HT-29 (cell line): ENCODE measurements at places on chromosomes 12 and 14. TPM values are rescaled to one million over a fixed set of nuclear protein-coding genes. Genes with fewer than 3 reads are reported as not detected.

The SERPINA9 gene
- total RNA-seq: not detected in 2 replicates

The PLD4 gene
- total RNA-seq: not detected in 2 replicates

The FAM90A1 gene
- not detected in 2 replicates for total RNA-seq

The PTGR2 gene
- total RNA-seq: 2.5 and 4.2 TPM in 2 replicates

The CCDC177 gene
- not detected in 2 replicates for total RNA-seq

The PGF gene
- 1.5 and 1.8 TPM in 2 replicates for total RNA-seq

The MAP1LC3B2 gene
- 0.73 TPM in 1 of 2 replicates, not detected in the other for total RNA-seq

The CD163 gene
- total RNA-seq: not detected in 2 replicates

The CKAP4 gene
- 8.1 and 9.1 TPM in 2 replicates for total RNA-seq

The TMPO gene
- 158 and 176 TPM in 2 replicates for total RNA-seq

The KRT5 gene
- not detected in 2 replicates for total RNA-seq

The CCND2 gene
- not detected in 2 replicates for total RNA-seq
